ENCODE measurements at places on chromosomes 6 and 20.

- no peak for DNase-seq
Measured at GRCh38 chr6:108845145-108845544, 3.1 kb upstream of the ARMC2 start.

GRCh38 chr6:11785774-11786579, 7.4 kb upstream of the ADTRP start:
- no peak for DNase-seq

GRCh38 chr6:10373642-10374359, 41.1 kb downstream of the TFAP2A start:
- no peak for DNase-seq

DNA sequence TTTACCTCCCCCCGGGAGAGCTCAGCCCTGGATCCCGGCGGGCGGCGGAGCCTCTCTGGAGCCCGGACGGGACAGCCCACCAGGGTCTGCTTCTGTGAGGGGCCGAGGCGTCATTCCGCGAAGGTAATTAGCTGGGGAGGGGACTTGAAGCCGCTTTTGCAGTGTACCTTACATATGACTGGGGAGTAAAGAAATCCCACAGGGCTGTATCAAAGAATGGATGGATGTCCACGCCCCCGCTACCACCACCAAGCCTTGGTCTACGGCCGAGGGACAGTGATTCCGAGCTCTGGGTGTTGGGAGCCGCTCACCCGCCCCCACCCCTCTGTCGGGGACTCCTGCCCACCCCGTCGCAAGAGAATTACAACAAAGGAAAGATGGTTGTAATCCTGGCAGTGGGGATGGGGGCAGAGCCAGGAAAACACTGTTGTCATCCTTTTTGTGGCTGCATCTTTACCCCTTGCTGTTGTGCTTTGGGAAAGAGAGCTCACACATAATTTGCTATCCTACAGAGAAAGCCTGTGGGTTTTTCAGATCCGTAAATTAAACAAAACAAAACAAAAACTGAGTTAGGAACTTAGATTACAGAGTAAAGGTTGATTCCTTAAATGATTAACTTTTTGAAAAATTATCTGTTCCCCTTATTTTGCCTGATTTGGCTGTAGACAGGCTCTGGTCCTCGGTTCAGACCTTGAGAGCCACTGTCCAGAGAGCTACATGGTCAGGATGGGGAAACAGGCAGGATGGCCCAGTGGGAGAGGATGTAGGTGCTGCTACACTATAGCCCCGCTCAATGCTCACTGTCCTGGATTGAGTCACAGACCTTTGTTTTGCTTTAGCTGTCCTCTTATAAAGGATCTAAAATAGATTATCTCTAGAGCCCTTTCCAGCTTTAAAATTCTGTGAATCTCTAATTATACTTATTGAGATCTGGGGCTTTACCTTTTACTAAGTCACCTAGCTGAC, 997 bp upstream of the FBXO30 start:
- peak; percentile 43 for DNase-seq

DNA sequence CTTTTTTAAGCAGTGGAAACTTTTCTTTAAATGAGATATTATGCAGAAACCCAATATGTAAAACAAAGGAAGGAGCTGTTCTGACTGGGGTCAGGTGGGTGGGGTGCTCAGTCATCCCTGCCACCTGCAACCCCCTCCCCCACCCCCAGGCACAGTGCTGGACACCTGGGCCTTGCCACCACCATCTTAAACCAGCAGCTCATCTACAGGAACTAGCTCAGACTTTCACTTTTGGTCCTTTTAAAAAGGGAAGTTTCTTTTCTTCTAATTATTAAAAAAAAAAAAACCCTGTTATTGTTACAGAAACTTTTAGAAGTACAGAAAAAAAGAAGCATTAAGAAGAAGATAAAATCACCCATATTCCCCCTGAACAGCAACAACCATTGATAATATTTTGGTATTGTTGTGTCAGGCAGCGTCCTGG, 37.1 kb downstream of the PPP1R16B start:
- no peak for DNase-seq

GRCh38 chr6:17612048-17612447, 11.9 kb downstream of the FAM8A1 start:
- DNase-seq, result no peak
